ENCODE measurements at places on chromosomes 2 and 18.

DNA sequence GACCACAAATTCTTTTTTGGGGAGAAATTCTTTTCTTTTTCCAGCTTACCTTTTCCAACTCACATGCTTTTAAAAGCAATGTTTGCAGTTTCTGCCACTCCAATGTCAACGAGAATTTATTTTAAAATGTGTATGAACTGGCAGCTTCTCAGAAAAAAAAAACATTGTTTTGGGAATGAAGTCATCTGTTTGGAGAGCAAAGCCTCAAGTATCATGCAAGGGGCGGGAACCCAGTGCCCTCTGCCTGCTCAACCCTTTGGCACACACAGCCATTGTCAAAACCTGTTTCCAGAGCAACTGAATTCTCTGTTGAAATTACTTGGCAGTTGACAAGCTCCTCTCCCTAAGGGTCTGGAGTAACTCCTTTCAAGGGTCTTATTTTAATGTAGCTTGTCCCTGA lies 128.5 kb downstream of the QPCT start:
- H3K27ac ChIP-seq: no peak overlapping the region
- DNase-seq: no peak
- no peaks in the 10 kb centered on the region for H3K36me3 ChIP-seq
- no peaks in the 10 kb centered on the region for H3K4me1 ChIP-seq
- H3K27me3 ChIP-seq: peaks cover 6% of the 10 kb centered on the region
- H3K4me3 ChIP-seq: no peak overlapping the region

DNA sequence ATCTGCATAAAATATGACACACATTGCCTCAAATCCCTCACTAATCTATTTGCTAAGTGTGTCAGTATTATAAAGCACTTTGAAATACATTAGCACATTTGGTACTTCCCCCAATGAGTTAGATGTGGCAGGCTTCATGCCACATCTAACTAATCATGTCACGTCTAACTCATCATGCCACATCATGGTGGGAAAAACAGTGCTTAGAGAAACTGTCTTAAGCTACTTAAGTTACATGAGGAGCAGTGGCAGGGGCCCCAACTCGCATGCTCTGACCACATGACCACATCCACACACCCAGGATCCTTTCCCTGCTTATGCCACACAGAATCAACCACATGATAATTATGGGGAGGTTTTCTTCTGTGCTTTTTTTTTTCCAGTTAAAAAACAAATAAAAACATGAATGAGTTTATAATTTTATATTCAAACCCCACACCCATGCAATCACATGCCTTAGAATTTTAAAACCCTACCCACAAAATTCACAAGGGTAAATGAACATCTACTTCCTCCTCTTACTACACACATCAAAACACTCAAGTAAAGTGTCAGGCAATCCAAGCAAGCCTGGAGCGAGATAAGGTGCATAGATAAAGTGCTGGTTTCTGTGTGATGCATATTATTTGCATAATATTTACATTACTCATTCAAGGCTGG lies 1.6 kb downstream of the ABCA12 start:
- H3K27me3 ChIP-seq: no peaks in the 10 kb centered on the region
- H3K4me3 ChIP-seq: no peak overlapping the region
- H3K36me3 ChIP-seq: no peaks in the 10 kb centered on the region
- peaks cover 3% of the 10 kb centered on the region for H3K4me1 ChIP-seq

GRCh38 chr2:73105511-73105971 lies 7.2 kb downstream of the RAB11FIP5 start:
- DNase-seq: no peak
- H3K4me3 ChIP-seq: no peak overlapping the region
- no peaks in the 10 kb centered on the region for H3K36me3 ChIP-seq
- no peaks in the 10 kb centered on the region for H3K27me3 ChIP-seq
- H3K4me1 ChIP-seq: peaks cover 26% of the 10 kb centered on the region

GRCh38 chr18:2302628-2303516 lies 268.4 kb downstream of the METTL4 start:
- no peak for DNase-seq
- no peak overlapping the region for H3K27ac ChIP-seq
- H3K36me3 ChIP-seq: no peaks in the 10 kb centered on the region

- no peak for DNase-seq
- no peaks in the 10 kb centered on the region for H3K36me3 ChIP-seq
- H3K4me1 ChIP-seq: no peaks in the 10 kb centered on the region
- H3K27ac ChIP-seq: no peak overlapping the region
- H3K4me3 ChIP-seq: no peak overlapping the region
- H3K27me3 ChIP-seq: peaks cover 50% of the 10 kb centered on the region
Measured at GRCh38 chr2:27288610-27289009, 6.4 kb downstream of the TRIM54 start.

DNA sequence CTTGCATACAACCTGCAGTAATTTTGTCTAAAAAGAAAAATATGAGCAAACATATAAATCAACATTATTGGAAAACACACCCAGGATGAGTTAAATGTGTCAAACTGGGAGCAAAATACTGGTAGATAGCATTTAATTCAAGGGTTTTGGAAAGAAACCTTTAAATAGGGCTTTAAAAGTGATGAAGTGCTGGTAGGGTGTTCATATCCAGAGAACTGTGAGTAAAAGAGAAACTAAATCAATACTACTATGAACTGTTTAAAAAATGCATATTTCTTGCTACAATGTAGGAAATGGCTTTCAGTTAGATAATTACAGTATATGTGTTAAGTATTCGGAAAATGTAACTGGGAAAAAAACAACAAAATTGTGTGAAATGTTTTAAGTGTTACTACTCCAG lies 117.8 kb downstream of the ATAD2B start:
- peaks cover 34% of the 10 kb centered on the region for H3K36me3 ChIP-seq
- H3K27ac ChIP-seq: no peak overlapping the region
- H3K4me1 ChIP-seq: peaks cover 21% of the 10 kb centered on the region
- H3K27me3 ChIP-seq: no peaks in the 10 kb centered on the region

DNA sequence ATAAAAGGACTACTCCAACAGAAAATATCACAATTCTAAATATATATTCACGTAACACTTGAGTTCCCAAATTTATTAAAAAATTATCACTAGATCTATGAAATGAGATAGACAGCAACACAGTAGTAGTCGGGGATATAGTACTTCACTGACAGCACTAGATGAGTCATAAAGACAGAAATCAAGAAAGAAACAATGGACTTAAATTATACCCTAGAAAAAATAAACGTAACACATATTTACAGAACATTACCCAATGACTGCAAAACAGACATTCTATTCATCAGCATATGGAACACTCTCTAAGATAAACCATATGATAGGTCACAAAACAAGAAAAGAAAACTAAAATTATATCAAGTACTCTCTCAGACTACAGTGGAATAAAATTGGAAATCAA lies 429.4 kb downstream of the MBD2 start:
- peaks cover 5% of the 10 kb centered on the region for H3K4me1 ChIP-seq
- no peak overlapping the region for H3K4me3 ChIP-seq
- no peak overlapping the region for H3K27ac ChIP-seq

- no peak overlapping the region for H3K4me3 ChIP-seq
- H3K27ac ChIP-seq: no peak overlapping the region
- H3K27me3 ChIP-seq: peaks cover 4% of the 10 kb centered on the region
- H3K36me3 ChIP-seq: no peaks in the 10 kb centered on the region
- H3K4me1 ChIP-seq: no peaks in the 10 kb centered on the region
Measured at GRCh38 chr18:60038731-60039130, 138.9 kb downstream of the PMAIP1 start.

DNA sequence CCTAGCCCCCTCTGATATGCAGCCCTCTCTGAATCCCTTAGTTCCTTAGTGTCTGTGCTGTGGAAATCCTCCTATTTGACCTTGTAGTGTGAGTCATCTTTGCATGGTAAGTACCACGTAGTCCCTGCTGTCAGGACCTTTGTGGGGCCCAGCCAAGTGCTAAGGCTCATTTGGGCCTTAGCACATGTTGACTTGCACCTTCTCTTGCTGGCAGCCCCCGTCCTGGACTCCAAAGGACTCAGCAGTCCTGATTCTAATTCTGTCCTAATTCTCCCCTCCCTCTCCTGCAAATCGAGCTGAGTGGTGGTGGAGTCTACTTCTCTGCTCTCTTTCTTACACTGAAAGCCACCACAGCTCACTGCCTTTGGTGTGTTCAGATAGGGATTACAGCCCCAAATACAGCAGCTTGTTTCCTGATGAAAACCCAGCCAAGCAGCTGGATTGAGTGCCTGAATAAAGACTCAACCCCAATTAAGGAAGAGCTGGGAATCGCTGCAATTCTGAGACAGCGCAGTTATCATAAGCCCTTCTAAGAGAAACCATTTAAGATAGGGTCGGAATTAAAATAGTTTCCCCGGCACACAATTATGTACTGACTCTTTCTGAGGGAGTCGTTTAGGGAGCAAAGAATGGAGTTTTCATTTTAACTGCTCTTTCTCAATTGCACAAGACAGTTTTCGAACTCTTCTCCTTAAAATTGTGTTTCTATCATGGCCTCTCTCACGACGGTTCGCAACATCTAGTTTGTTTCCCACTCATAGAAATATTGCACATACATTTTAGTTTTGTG lies 215.6 kb upstream of the TNP1 start:
- H3K4me3 ChIP-seq: no peak overlapping the region
- H3K27ac ChIP-seq: no peak overlapping the region
- H3K36me3 ChIP-seq: no peaks in the 10 kb centered on the region
- no peaks in the 10 kb centered on the region for H3K27me3 ChIP-seq
- peaks cover 6% of the 10 kb centered on the region for H3K4me1 ChIP-seq

- no peak overlapping the region for H3K27ac ChIP-seq
- no peak overlapping the region for H3K4me3 ChIP-seq
- no peak for DNase-seq
- H3K27me3 ChIP-seq: no peaks in the 10 kb centered on the region
- no peaks in the 10 kb centered on the region for H3K4me1 ChIP-seq
- no peaks in the 10 kb centered on the region for H3K36me3 ChIP-seq
Measured at GRCh38 chr2:18119883-18120282, 241.4 kb downstream of the KCNS3 start.
